ENCODE measurements at places on chromosomes 2 and 18.

DNA sequence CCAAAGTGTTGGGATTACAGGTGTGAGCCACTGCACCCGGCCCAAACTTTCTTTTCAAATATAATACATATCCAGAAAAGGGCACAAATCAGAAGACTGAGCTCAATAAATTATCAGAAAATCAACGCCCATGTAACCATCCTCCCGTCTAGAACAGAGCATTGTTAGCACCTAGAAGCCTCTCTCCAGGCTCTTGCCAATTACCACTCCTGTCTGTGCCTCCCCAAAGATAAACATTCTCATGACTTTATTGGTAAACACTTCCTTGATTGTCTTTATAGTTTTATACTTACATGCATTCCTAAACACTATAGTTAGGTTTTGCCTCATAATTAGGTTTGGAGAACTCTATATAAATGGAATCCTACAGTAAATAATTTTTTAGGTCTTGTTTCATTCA is 58.5 kb upstream of the SP5 start:
- no peak for DNase-seq

GRCh38 chr18:49050452-49050851 is 99.7 kb upstream of the SMAD7 start:
- DNase-seq = no peak

- DNase-seq = no peak
Measured at GRCh38 chr2:120826716-120827410, 91.2 kb downstream of the GLI2 start.

DNA sequence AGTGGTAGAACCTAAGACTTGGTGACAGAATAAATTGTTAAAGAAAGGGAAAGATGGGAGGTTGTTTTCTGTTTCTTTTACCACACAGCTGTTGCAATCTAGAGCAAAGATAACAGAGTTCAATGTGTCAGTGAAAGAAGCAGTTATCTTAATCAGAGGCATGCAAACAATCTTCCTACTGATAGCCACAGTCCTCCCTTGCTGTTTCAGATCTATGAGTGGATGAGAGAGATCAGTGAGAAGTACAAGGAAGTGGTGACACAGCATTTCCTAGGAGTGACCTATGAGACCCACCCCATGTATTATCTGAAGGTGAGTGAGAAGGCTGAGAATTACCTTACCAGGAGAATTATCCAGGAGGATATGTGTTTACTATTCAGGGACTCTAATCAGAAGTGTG is 15.9 kb downstream of the CPO start:
- no peak for DNase-seq

DNA sequence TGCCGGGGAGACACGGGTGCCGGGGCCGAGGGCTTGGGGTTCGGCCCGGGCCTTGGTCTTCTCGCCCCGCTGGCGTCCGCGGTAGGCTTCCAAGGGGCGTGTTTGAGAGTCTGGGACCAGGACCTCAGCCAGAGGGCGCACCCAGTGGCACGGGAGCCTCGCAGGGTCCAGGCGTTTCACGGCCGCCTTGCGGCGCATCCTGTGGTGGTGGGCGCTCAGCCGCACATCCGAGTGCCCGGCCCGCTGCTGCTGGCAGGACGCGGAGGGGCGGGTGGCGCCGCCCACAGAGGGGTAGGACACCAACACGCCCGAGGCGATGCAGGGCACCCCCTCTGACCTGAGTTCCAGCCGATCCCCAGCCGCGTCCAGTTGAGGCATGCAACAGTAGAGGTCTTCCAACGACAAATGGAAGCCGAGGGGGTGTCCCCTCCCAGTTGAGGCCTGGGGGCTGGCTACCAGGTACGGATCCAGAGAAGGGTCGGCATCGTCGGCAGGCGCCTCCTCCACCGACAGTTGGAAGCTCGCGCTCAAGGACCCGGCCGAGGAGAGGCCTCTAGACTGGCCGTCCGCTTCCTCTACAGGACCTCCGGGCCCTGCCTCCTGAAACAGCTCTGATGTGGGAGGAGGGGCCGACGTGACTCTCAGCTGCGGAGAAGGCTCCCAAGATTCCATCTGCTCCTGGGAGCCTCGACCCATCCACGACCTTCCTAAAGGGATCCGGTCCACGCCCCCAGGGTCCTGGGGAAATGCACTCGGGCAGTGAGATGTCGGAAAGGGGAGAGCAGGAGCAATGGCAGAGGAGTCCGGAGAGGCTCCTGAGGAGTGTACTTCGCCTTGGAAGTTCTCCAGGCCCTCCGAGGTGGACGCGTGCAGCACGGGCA is 6.3 kb downstream of the C2orf81 start:
- DNase-seq = no peak

GRCh38 chr2:227870710-227871374 is 589 bp upstream of the DAW1 start:
- DNase-seq = no peak

GRCh38 chr2:220458051-220458450 is 830.6 kb downstream of the SLC4A3 start:
- DNase-seq = no peak

GRCh38 chr2:160417745-160418397 is 75.7 kb downstream of the RBMS1 start:
- DNase-seq = no peak

GRCh38 chr2:41967476-41968181 is 80.2 kb upstream of the PKDCC start:
- peak; percentile 19 for DNase-seq

- DNase-seq = no peak
Measured at GRCh38 chr18:76467371-76468190, 27.5 kb downstream of the ZNF516 start.

All from substantia nigra (tissue), 51 donors.